ENCODE measurements at places on chromosomes 12 and 14.

DNA sequence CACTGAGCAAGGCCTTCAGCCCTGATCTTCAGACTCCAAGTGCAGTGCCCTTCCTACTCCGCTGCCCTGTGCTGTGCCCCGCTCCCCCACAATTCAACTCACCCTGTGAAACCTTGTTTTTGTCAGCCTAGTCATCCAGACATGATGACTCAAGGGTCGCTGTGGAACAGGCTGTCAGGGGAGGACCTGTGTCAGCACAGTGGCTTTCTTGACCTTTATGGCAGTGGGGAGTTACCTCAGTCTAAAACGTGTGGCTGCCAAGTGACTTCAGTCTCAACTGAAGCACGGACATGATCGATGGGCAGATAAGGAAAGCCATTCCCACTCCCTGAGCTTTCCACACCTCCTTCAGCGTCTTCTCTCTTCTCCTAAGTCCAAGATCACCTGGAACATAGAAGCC, 16.3 kb upstream of the FLVCR2 start:
- DNase-seq, result no peak

DNA sequence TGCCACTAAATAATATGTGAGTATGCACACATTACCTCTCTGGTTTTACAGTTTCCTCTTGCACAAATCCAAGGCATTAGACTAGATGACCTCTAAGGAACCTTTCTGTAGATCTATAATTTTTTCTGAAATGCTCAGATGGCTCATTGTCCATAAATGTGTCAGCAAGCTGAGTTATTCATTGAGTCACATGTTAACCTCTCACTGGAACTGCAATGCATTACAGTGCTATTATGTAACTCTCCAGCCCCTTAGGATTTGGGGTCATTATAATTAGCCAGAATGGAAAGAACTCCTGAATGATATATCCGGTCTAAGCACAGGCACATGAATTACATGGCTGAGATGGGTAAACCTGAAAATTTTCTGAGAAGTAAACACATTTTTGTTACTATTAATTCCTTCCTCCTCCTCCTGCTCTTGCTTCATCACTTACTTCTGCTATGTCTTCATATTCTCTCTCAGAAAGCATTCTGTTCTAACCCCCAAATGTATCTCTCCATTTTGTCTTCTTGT, 20.3 kb upstream of the DRAM1 start:
- peak; percentile 42 for DNase-seq

- no peak for DNase-seq
These were observed 177.5 kb upstream of the CAND1 start for GRCh38 chr12:67091678-67092077.

DNA sequence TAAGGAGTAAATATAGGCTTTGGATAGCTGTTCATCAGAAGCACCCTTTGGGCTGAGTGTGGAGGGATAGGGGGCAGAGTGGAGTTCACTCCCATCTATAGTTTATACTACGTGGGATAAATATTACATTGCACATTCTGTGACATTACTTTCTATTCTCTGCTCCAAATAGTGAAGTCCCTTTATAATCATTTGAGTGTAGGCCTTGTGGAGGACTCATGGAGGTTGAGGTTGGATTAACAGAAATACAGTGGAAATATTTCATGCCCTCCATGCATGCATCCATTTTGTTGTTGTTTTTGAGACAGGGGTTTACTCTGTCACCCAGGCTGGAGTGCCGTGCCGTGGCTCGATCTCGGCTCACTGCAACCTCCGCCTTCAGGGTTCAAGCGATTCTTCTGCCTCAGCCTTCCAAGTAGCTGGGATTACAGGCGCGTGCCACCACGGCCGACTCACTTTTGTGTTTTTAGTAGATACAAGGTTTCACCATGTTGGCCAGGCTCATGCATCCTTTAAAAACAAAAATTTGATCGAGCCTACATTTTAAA, 1.4 kb downstream of the CHPT1 start:
- no peak for DNase-seq

DNA sequence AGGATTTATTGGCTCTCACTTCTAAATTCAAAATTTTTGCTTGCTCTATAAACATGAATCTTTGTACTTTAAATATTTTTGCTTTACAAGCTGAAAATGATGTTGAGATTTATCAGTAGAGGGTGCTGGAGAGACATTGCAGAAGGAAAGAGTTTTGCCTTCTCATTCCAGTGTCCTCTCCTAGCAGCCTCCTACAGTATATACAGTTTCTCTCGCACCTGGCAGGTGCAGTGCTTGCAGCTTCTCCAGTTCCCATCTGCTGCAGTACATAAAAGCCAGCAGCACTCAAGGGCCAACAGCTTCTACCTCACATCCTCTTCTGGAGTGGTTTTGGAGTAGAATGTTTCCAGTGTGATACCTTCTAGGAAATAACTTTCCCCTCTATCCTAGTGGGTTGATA, 601.8 kb upstream of the ATXN7L3B start:
- DNase-seq, result no peak

GRCh38 chr14:87869619-87870583, 123.1 kb downstream of the GALC start:
- no peak for DNase-seq

- no peak for DNase-seq
These were observed 117.7 kb downstream of the OTOGL start for GRCh38 chr12:80217011-80217535.

GRCh38 chr12:123120452-123121166, 30.3 kb downstream of the PITPNM2 start:
- no peak for DNase-seq

- no peak for DNase-seq
These were observed 5.1 kb downstream of the TBK1 start for GRCh38 chr12:64457032-64457431.

DNA sequence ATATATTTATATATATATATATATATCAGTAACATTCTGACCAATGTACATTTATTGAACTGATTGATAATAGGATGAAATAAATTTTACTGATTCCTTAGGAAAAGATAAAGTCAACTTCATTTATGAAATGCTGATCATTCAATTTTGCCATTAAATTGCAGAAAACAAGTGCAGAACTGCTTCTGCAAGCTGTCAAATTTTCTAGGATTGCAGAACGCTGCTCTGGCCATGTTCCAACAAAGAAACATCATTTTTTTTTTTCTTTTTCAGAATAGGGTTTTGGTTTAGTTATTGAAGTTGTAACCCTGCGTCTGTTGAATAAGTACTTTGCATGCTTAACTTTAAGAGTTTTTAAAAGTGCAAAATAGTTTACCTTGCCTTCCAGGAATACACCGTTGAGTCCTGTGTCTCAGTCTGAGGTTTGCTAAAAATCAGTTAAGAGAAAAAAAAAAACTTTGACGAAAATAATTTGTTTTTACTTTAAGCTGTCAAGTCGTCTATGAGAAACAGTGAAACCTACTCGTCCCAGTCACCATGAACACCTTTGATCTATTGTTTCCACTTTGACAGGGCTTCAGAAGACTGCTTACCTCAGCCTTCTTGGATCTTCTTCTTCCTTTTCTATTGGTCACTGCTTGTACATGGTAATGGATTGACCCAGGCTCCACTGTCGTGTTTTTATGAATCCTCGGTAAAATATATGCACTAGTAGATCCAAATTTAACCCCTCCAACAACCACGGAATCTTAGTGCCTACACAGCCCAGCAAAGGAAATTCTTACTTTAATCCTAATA, at the start of gene KERA:
TSS of gene KERA (minus strand) at position 657 of the 798 bp plus-strand sequence. CDS start 1,743 bp downstream, outside the sequence.
- no peak for DNase-seq

DNA sequence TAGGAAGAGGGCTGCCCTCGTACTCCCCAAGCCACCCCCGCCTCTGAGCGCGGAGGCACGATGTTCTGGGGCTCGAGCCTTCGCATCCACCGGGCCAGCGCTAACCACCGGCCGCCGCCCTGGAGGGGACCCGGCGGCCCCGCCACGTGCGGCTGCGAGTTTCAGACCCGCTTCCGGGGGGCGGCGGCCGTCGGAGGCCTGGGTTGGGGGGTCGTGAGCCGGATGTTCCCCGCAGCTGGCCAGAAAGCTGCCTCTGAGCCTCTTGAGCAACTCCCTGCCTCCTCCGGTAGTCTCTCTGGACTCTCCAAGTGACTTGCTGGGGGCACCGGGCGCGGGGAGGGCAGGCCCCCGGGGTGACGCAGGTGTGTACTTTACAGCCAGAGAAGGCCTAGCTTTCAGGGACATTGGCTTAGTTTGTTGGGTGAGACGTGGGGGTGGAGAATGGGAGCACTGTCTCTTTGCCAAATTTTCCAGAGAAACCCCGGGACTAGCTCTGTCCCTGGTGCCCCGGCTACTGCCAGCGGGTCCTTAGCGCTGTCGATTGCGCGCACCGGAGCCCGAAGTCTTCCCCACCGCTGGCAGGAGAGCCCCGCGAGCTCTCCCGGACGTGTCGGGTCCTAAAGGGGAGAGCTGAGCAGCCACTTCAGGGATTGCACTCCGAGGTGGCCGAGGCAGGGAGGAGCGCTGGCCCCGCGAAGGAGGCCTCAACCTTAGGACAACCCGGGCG, 15.6 kb downstream of the OTX2 start:
- no peak for DNase-seq

DNA sequence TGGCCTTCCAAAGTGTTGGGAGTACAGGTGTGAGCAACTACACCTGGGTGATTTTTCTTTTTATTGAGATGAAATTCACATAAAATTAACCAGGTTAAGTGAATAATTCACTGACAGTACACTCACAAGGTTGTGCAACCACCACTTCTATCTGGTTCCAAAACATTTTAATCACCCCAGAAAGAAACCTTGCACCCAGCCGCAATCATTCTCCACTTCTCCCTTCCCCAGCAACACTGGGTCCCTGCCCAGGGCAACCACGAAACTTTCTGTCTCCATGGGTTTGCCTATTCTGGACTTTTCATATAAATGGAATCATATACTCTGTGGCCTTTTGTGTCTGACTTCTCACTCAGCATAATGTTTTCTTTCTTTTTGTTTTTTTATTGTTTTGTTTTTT, 26.3 kb upstream of the MLXIP start:
- no peak for DNase-seq

GRCh38 chr12:21962821-21963220, 21.6 kb upstream of the ABCC9 start:
- no peak for DNase-seq

- DNase-seq, result no peak
These were observed 31.6 kb downstream of the LIMA1 start for GRCh38 chr12:50251619-50252252.

GRCh38 chr12:128542844-128543243, 275.9 kb downstream of the TMEM132C start:
- no peak for DNase-seq

DNA sequence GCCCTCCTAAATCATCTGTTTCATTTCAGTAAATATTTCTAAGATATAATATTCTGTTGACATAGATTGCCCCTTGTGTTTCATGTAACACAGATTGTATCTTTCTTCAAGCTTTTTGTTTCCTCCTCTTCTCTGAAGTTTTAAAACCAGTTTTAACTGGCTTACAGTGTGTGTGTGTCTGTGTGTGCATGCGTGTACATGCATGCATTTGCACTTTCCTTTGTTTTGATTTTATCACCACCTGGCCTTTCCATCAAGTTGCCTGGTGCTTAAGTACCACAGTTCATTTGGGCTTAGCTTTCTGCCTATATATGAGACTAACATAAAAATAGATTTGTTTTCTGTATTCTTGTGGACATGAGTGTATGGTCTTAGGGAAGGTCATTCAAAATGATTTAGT, 31.9 kb downstream of the ETNK1 start:
- no peak for DNase-seq

DNA sequence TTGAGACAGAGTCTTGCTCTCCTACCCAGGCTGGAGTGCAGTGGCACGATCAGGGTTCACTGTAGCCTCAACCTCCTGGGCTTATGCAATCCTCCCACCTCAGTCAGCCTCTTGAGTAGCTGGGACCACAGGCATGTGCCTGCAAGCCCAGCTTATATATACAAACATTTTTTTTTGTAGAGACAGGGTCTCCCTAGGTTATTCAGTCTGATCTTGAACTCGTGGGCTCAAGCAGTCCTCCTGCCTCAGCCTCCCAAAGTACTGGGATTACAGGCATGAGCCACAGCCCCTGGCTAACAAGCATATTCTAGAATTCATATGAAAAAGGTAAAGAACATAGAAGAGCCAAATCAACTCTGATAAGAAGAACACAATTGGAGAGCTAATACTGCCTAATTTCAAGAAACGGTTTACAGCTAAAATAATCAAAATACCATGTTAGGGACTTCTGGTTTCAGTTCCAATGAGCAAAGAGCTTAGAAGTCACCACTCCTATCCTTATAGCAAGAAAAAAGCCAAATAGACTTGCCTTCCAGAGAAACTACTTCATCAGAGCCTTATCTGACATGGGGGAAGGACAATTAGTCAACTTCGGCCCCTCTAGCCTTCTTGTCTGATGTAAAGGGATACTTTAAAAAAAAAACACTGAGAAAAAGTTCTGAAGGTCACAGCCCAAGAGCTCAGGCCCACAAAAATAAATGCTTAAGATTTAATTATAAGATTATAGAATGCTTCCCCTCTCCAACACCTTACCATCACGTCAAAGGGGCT, 37.6 kb downstream of the TMEM116 start:
- no peak for DNase-seq

DNA sequence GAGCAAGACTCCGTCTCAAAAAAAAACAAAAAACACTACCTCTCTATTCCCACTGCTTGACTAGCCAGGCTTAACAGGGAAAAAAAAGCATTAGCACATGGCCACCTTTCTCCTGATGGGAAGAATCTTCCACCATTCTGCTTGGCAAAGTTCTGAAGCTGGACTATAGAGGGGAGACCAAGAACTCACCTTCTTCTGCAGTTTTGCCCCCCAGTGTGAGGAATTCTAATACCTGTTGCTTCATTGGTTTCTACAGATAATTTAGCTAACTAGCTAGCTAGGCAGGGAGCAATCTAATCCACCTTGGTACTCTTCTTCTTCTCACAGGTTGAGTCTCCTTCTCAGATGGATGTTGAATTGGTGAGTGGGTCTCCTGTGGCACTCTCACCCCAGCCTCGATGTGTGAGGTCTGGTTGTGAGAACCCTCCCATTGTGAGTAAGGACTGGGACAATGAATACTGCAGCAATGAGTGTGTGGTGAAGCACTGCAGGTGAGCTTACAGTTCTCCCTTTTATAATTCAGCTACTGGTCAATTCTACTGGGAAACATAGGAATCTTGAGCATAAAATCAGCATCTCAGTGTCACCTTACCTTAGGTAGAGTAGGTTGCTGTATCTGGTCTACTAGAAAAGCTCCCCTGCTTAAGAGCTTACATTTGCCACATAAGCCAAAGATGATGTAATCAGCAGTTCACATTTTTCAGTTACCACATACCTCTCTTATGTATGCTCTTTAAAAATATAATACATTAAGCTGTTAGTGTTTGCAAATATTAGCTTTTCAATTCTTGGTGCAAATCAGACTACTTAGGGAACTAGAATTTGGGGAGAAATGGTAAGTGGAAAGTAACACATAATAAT, 16.0 kb downstream of the METTL3 start:
- no peak for DNase-seq

DNA sequence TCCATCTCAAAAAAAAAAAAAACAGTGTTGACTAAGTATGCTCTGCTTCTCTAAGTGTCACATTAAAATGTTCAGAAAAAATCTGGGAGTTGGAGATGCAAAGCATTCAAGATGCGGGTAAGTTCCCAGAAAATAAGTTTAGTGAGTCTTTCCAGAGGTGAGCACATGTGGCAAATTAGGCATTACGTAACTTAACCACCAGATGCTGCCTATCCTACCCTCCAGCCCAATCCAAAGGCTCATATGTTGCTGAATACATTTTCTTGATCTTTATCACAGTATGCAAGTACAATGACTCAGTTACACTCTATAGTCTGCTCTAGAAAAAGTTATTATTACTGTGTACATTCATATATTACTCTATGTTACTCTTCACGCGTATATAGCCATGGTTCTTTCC, 3.6 kb downstream of the SLC2A14 start:
- DNase-seq, result peak; percentile 34

GRCh38 chr12:130559806-130560205, 156.3 kb downstream of the RIMBP2 start:
- DNase-seq, result no peak
